ENCODE measurements at places on chromosomes 5 and 9.

GRCh38 chr5:78649861-78650496, 1.4 kb upstream of the LHFPL2 start:
- DNase-seq = peak; percentile 27

GRCh38 chr9:92686954-92687353, 17.0 kb upstream of the IPPK start:
- DNase-seq = no peak

- no peak for DNase-seq
Measured at GRCh38 chr5:9425710-9426109, 120.2 kb downstream of the SEMA5A start.

GRCh38 chr5:123875561-123876275, 363.7 kb downstream of the CSNK1G3 start:
- no peak for DNase-seq

DNA sequence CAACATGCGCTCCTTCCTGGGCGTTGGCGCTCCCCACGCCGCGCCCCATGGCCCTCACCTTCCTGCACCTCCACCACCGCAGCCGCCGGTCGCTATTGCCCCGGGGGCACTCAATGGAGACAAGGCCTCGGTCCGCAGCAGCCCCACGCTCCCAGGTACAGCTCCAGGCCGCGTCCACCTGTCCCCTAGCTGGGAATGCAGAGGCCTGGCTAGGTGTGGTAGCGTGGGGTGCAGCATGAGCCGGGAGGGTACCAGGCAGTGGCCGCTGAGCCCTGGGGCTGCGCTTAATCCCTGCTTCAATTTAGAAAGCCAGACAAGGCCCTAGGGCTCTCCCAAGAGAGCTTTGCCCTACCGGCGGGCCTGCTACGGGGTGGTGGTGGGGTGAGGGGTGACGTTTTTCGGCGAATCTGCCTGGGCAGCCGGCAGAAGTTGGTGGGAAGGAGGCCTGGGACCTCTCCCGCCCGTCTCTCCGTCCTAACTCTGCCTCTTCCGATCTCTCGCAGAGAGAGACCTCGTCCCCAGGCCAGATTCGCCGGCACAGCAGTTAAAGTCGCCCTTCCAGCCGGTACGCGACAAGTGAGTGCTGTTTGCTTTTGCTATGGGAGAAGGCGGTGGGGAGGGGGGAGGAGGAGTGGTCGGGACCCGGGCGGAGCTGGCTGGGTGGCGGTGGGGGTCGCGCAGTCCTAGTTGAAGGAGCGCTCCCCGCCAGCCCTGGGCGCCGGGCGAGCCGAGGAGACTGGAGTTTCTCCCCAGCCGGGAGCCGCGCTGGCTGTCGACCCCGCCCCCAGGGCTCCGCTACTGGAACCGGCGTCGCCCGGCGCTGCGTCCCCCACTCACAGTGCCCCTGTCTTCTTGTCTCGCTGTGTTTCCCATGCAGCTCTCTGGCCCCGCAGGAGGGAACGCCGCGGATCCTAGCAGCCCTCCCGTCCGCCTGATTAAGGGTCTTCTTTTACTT, 4.8 kb downstream of the IRX1 start:
- DNase-seq = peak; percentile 44

DNA sequence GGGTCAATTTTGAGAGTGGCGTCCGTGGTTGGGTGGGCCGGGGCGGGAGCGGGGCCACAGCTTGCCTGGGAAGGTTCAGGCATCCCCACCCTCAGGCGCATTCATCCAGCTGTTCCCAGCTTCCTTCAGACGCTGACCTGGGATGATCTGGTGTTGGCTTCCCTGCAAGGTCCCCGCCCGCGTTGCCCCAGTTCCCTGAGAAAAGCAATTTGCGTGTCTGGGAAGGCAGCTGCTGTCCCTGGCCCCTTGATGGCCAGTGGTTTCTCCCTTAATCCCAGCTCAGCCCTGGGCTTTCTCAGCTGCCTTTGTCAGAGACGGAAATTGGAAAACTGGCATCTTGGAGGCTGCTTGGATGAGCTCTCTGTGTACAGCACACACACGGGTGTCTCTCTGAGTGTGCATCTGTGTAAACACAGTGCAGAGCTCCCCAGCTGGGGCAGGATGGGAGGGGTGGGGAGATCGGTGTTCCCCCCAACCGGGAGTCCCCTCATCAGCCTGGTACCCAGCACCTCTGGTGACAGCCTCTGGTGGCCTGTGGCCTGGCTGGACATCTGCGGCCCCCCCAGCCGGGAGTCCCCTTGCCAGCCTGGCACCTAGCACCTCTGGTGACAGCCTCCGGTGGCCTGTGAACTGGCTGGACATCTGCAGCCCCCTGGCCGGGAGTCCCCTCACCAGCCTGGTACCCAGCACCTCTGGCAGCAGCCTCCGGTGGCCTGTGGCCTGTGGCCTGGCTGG, 94.0 kb downstream of the COL5A1 start:
- DNase-seq = peak; percentile 55

- DNase-seq = no peak
Measured at GRCh38 chr9:128105538-128106175, 21.9 kb downstream of the PTGES2 start.

DNA sequence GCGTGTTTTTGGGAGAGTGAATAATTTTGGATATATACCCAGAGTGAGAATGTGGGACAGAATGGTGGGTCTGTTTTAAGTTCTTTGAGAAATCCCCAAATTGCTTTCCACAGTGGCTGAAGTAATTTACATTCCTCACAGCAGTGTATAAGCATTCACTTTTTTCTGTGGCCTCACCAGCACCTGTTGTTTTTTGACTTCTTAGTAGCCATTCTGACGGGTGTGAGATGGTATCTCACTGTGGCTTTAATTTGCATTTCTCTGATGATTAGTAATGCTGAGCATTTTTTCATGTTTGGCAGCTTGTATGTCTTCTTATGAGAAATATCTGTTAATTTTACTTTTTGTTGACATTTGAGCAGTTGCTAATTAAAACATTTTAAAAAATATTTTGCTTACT, 9.4 kb upstream of the SPATA31D1 start:
- DNase-seq = no peak

DNA sequence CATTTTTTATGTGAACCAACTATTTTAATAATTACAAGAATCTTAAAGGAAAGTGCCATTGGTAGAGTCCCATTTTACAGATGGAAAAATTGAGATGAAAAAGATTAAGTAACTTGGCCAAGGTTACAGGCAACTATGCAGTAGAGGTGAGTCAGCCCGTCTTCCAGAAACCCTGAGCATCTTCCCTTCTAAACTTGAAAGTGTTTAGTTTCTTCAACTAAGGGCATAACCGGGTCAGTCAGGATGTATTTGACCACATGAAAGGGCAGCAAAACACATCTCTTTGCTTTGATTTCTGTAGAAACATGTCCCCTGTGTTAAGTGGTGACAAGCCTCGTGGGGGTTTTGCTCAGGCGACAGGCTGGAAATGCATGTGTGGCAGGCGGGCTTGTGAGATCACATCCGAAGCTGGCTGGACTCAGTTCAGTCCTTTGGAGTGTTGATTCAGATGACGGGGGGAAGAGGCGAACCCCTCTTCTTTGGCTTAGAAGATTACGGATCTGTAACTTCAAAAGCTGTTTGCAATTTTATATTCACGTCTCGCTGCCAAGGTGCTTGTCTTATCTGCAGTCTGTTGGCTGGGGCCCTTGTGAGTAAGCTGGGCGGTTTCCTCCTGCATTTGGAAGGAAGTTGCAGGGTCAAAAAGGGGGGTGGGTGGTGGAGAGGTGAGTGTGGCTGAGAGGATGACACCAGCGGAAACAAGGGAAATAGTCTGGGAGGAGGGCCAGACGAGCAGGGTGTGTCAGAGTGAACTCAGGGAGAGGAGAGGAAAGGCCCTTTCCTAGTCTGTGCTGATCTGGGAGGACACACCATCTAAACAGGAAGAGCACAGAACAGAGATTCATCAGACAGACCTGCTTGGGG, 78.9 kb upstream of the RPS23 start:
- peak; percentile 86 for DNase-seq

GRCh38 chr5:89613222-89613956, 730.4 kb upstream of the MEF2C start:
- DNase-seq = peak; percentile 6

DNA sequence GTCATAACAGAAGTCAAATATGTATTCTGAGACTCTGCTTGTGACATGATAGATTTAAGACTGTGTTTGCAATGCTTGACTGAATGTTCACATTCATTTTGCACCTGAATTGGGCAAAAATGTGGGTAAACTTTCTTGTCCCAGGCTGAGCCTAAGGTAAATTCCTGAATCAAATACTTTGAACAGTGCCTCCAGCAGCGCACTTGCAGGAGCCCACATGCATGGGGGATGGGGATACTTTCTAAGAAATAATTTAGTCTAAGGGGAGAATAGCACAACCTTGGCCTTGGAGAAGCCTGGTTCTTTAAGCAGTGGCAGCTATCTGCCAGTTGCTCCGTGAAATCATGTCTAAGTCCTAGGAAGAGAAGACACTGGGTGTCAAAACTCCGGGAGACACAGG, 163.5 kb upstream of the EGFLAM start:
- no peak for DNase-seq

GRCh38 chr5:127003798-127004495, 26.4 kb downstream of the MARCHF3 start:
- DNase-seq = no peak

DNA sequence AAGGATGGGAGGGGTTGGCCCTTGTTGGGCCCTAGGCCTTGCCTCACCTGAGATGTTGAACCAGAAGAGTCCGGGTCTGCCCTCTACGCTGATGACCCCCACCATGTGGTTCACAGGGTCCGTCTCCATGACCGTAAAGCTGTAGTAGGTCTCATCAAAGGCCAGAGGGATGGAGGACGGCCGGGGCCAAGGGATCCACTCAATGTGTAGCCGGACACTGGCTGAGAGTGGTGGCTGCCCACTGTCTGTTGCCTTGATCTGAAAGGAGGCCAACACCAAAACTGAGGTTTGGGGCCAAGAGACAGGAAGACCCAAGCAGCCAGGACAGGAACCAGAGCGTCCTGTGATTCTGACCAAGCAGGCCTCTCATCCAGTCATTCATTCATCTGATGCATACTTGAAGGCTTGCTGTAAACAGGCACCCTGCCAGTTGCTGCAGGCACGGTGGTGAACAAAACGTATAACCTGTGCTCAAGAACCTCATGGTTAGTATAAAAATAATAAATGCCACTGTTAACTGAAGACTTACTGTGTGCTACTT, 37.9 kb downstream of the FAT2 start:
- DNase-seq = no peak

DNA sequence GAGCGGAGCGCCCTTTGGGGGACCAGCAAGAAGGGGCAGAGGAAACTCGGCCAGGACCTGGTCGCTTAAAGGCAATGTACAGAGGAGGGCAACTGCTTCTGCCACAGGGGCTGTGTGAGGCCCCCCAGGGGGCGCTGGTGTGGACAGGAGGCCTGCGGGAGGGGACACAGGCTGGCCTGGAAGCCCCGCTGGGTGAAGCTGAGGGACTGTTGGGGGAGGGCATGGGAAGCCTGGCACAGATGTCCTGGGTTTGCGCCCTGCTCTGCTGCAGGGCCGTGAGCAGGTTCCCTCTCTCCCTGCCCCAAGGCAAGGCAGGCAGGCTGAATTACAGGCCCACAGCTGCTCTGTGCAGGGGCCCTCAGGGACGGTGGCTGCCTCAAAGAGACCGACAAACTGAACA, 5.4 kb downstream of the MED22 start:
- DNase-seq = no peak

DNA sequence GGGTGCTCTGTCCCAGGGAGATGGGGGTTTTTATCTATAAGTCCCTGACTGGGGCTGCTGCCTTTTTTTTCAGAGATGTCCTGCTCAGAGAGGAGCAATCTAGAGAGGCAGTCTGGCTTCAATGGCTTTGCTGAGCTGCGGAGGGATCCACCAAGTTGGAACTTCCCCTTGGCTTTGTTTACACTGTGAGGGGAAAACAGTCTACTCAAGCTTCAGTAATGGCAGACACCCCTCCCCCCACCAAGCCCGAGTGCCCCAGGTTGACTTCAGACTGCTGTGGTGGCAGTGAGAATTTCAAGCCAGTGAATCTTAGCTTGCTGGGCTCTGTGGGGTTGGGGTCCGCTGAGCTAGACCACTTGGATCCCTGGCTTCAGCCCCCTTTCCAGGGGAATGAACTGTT, 375.8 kb downstream of the RAB3C start:
- DNase-seq = no peak

DNA sequence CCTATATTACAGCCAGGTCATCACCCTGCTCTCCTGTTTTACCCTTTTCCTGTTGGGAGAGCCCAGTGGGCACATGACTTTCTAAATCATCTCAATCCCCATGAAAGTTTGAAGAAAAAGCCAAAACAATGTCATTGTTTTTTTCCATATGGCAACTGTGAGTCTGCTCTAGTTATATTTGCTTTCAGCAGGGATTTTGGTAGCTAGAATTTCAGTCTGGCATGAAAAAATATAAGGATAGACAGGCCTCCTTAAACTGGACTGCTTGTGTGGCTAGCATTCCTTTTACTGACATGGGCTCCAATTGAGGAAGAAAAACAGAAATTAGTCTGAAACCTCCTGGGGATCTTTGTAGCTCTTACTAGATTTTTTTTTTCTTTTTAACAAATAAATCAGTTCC, 25.6 kb downstream of the MOCS2 start:
- no peak for DNase-seq

DNA sequence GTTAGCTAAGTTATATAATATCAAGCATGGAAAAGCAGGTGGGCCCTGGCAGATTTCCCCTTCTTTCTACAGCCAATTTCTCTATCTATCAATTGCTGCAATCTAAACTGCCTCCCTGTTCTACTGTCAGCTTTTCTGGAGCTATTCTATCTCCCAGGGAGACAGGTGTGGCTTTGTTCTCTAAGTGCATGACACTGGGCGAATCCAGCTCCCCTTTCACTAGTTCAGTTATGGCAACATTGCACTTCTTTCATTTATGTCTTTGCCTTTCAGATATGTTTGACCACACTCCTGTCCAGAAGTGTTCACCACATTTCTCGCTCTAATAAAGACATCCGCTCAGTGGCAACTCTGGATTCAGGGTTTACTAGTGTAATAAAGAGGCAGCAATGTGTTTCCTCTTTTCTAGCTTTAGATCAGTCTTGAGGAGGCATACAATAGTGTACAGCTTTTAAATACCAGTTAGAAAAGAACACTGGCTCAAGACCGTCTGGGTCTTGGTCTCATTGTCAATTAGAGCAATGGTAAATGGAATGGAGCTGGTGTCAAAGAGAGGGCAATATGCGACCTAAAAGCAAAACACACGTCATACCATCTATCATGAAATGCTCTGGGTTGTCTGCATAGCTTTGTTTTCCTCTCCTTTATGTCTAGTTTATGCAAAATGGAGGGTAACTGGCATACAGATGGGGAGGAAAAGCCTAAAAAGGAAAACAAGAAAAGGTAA, 197.0 kb downstream of the SLF1 start:
- DNase-seq = no peak
